ENCODE measurements at places on chromosomes 1 and 21.
A peak's percentile ranks its signal among the peaks of the same experiment; 100 is the strongest.

DNA sequence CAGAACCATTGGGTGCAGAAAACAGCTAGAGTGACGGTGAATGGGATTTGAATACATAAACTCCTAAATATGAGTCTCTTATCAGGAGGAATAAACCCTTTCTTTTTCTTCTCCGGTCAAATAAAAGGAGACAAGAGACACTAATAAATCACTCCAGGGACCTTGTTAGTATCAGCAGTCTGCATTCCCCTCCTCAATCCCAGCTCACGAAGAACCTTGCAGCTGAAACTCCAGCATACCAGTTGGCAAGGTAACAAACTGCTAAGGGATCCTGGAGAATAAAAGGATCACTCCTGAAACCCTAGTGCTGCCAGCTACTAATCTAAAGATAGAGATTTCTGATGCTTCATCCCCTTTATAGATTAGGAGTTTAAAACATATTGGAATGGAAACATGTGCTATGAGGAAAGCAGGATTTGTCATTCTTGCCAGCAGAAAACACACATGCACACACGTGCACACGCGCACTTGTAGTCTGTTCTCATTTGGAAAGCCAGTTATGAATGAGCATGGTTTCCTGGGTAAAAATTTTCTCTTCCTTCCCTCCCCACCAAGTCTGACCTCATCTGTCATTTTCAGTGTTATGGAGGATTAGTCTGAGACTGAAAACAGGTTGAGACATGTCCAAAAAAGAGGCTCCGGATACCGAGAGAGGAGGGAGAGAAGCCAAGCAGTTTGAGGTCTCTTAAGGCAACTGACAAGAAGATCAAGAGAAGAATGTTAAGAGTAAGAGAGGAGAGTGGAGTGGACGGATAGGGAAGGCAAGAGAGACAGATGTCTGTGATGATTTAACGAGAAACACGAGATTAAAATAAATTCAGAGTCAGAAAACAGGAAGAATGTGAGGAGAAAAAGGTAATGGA, 10.9 kb downstream of the IER5 start:
- DNase-seq = peak; percentile 31

- no peak for DNase-seq
Measured at GRCh38 chr1:42369471-42369870, 11.1 kb upstream of the RIMKLA start.

GRCh38 chr1:201949491-201949890, 3.1 kb upstream of the LMOD1 start:
- DNase-seq = no peak

- no peak for DNase-seq
Measured at GRCh38 chr21:33761441-33762036, 119.2 kb downstream of the ITSN1 start.

DNA sequence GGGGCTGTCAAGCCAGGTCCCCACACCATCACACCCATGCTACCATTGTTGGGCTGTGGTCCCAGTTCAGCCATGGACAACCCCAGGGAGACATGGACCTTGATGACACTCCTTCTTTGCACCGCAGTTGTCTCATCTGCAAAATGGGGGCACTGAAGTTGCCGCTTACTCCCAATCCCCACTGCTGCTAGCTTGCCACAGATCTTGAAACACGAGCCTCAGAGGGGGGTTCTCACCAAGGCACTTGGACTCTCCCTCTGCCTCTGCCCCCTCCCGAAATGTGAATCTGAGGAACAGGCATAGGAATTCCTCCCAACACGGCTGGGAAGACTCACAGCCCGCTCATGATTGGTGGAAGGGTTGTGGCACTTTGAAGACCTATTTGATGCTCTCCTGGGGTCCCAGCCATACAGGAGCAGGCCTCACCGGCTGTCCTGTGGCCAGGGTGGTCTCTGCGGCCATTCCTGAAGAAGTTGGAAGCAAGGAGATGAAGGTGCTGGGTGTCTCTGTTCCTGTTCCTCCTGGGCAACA, 31.1 kb downstream of the RUNX3 start:
- no peak for DNase-seq

DNA sequence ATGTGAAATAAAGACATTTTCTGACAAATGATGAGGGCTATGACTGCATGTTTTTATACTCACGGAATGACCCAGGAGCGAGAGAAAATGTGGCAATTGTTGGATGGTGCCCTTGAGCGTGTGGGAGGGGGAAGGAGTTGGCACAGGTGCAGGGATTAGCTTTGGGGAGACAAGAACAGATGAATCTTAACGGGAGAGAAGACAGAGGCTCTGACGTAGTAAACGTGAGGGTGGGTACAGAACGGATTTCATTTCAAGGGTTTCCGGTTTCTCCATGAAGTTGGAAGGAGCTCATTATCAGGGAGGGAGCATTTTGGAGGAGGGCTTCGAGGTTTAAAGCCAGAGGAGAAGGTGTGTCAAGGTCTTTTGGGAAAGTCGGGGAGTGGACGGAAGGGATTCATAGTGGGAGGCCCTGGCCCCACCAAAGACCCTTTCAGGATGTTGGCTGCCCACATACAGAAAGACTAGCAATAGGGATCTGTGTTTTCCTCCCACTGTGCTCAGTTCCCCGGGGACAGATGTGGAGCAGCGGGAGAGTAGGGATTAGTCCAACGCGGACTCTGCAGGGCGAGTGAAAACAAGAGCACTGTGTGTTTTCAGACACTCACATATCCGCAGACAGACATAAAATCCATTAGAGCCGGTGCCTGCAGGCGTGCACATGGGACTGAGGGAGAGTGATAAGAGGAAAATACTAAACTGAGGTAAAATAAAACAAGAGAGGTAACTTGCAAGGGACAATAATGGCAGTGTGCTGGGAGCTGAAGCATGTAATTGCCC, 584.1 kb downstream of the AJAP1 start:
- no peak for DNase-seq

GRCh38 chr21:25385911-25386474, 221.3 kb downstream of the MRPL39 start:
- DNase-seq = no peak

- no peak for DNase-seq
Measured at GRCh38 chr1:221837896-221838295, 96.0 kb upstream of the DUSP10 start.

GRCh38 chr1:116538544-116538943, 32.3 kb downstream of the CD58 start:
- DNase-seq = no peak

GRCh38 chr21:29308456-29308783, 9.7 kb downstream of the BACH1 start:
- DNase-seq = no peak

- DNase-seq = no peak
Measured at GRCh38 chr1:225603538-225604354, 49.2 kb downstream of the ENAH start.

GRCh38 chr1:245578308-245578707, 423.5 kb downstream of the KIF26B start:
- no peak for DNase-seq

DNA sequence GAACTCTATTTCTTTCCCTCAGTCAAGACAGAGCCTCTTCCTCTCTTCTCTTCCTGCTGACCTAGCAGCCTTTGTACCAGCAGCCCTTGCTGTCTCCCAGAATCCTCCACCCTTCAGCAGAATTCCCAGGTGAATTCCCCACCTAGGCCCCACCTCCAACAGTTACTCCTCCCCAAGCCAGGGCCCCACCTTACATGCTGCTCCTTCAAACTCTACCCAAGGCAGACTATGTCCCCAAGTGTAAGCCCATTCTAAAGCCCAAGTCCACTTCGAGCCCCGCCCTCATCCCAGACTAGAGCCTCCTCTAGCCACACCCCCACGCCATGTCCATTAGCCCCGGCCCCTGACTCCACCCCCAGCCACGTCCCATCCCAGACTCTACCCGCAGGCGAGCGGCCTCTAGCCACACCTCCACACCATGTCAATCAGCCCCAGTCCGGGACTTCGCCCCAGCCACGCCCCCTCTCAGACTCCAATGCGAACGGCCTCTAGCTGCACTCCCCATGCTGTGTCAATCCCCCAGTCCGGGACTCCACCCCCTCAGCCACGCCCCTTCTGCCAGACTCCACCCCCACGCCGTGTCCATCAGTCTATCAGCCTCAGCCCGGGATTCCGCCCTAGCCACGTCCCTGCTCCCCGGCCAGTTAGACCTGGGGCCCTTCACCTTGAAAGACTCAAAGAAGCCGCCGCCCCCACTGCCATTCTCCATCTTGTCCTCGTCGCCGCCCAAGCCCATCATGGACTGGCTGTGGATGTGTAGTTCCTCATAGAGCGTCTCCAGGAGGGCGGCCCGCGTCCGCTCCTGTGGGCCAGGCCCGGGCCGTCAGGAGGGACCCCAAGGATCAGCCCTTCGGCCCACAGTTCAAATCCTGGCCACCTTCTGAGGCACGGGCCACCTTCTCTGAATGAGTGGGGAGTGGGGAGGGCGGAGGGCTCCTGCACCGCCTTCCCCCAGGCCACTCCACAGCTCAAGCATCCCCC, 61.3 kb downstream of the RAP1GAP start:
- DNase-seq = peak; percentile 54

DNA sequence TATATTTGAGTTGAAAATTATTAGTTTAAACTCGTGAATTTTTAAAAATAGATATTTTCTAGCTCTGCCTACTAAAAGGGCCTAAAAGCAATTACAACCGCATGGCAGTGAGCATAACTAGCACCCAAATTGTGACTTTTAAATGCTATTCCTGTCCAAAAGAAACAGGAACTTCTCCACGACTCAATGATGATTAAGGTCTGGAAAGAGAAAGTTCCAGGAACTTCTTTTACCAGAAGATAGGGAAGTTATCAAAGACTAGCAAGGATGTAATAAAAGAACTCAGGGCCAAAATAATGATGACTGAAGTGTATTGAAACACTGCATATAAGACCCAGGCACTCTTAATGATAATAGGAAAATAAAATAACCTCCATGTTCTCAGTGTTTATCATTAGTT, 313.0 kb downstream of the PLPP3 start:
- DNase-seq = no peak

GRCh38 chr1:194117582-194117981, 931.2 kb upstream of the B3GALT2 start:
- DNase-seq = no peak

DNA sequence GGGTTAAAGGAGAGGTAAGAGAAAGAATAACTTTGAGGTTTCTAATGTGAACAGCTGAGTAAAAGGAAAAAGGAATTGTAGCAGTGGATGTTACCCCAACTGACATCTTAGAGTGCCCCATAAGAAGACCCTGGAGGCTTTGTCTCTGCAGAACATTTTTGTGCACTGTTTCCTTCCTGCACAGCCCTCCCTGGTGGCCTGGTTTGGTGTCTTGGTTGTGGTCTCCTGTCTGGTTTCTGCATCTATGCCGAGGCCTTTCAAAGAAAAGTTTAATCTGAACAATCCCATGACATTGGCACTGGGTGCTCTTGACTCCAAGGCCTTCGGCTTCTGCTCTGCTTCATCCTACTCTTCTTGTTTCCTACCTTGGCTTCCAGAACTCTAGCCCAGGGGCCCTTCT, 57.8 kb downstream of the RHOU start:
- no peak for DNase-seq

- no peak for DNase-seq
Measured at GRCh38 chr1:1020000-1020404, at the start of gene AGRN. Gene AGRN (plus strand): TSS chr1:1020120. CDS start chr1:1020173, 53 bp downstream.

GRCh38 chr1:55554611-55555010, 339.4 kb upstream of the USP24 start:
- DNase-seq = no peak

GRCh38 chr1:205329719-205330118, 8.2 kb upstream of the NUAK2 start:
- no peak for DNase-seq

DNA sequence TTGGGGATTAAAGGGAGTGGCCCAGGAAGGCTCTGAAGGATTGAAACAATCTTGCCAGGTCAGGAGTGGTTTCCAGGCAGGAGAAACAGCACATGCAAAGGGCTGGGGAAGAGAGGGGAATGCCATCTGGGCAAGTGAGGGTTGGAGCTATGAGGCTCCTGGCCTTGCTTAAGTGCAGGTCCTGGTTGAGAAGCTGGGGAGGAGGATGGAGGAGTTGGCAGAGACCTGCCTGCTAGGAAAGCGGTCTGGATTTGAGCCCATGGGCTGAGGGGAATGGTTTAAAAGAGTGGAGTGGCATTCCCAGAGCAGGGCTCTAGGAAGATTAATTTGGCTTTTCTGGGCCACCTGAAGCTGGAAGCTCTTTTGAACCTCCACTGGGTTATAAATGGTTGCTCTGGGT, 9.2 kb downstream of the IGSF21 start:
- no peak for DNase-seq

DNA sequence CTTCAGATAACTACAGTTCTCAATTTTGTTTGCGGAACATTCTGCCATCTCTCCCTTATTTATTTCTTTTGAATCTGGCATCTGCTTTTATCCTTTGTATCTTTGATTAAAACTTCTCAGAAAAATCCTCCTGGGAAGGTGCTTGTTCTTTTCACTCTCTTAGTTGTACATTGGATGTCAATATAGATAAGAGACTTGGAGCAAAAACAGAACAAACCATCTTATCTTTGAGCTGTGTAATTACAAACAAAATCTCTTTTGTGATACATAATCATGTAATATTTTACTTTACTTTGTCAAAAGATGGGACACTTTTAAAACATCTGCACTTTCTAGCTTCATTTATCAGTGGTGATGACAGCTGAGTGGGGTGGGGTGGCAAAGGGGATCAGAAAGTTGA, 307.2 kb upstream of the LYPLAL1 start:
- no peak for DNase-seq

- no peak for DNase-seq
Measured at GRCh38 chr1:14108356-14109275, 408.6 kb downstream of the PRDM2 start.

- no peak for DNase-seq
Measured at GRCh38 chr1:214708321-214708955, 105.4 kb downstream of the CENPF start.

DNA sequence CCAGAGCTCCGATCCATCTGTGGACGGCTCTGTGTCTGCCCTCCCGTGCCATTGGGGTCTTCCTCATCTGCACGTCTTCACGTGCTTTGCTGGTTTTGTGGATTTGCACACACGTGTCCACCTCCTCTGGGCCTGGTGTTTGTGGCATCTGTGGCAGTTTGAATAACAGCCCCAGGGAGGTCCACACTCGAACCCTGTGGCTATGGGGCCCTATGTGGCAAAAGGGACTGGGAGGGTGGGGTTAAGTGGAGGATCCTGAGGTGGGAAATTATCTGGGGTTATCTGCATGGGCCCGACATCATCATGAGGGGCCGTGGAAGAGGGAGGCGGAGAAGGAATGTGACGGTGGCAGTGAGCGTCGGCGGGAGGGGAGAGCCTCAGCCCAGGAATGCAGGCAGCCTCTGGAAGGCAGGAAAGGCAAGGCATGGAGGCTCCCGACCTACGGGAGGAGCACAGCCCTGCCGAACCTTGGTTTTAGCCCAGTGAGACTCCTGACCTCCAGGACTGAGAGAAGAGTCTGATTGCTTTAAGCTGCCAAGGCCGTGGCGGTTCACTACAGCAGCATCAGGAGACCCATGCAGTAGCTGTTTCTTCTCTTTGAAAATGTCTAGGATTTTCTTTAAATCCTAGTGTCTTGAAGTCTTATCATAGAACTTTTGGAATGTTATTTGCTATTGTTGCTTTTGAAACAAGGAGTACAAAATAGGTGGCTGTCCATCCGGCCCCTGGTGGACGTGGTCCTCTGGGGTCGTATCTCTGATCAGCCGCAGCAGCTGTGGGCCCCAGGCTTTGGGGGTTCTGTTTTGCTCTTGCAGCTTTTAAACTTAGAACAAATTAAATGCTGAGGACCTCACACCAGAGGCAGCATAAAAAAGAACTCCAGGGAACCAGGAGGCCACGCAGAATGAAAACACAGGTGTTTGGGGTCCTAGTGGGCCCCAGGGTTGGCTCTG, 40.0 kb upstream of the LRRC3 start:
- no peak for DNase-seq
